ENCODE measurements at places on chromosomes 1 and 21.

- DNase-seq, result no peak
These were observed 284.6 kb downstream of the PTBP2 start for GRCh38 chr1:97006044-97006661.

GRCh38 chr1:155651861-155652661 is 36.5 kb downstream of the YY1AP1 start:
- DNase-seq, result no peak

DNA sequence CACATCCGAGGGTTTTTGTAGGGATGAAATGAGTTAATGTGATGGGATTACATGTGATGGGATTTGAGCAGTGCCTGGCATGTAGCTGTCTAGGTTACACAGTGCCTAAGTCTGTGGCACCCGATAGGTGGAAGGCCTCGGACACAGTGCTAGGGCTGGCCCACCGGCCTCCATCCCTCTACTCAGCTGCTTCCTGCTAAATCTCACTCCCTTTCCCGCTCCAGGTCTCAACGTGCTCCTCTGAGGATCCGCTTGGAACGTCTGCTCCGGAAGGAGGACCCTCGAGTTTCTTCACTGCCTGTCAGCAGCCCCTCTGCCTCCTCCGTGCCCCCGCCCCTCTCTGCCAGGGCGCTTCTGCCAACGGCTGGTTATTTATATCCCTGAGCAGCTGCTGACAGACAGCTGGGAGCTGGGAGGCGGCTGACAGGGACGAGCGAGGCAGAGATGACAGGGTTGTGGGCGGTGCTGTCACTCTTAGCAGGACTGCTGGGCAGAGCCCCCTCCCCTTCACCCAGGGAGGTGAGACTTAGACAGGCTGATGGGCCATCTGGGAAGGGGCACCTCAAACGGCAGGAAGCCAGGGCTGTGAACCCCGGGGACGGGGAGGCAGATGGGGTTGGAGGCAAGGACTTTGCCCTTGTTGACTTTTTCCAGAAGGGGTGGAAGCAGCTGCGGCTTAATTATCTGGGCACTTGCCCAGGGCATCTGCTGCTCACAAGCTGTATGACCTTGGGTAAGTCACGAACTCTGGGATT is 26.6 kb upstream of the LRRN2 start:
- DNase-seq, result no peak

DNA sequence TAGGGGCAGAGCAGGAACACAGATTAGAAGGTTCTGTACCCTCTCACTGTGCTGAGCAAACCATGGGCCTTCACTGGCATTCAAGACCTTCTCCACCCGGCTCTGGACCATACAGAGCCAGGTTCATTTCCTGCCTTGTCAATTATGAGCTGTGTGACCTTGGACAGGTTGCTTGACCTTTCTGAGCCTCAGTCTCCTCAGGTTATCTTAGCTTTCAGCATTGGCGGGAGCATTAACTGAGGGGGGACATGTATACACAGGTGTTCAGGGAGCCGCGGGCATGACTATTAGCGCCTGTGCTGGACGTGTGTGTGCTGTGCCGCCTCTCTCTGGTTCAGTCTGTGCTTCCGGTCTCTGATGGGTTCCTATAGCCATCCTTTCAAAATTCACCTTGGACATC is 32.1 kb downstream of the HTR6 start:
- no peak for DNase-seq

GRCh38 chr1:202964791-202965410 is 2.2 kb downstream of the CYB5R1 start:
- no peak for DNase-seq

- no peak for DNase-seq
These were observed 42.8 kb upstream of the KRTAP11-1 start for GRCh38 chr21:30924146-30924700.

Measured in CD4-positive, alpha-beta T cell treated with Interleukin-15 for 4 hours (primary cell).